Activated naive CD8-positive, alpha-beta T cell treated with anti-CD3 and anti-CD28 coated beads for 36 hours (primary cell): ENCODE measurements at places on chromosomes 3 and 15.

DNA sequence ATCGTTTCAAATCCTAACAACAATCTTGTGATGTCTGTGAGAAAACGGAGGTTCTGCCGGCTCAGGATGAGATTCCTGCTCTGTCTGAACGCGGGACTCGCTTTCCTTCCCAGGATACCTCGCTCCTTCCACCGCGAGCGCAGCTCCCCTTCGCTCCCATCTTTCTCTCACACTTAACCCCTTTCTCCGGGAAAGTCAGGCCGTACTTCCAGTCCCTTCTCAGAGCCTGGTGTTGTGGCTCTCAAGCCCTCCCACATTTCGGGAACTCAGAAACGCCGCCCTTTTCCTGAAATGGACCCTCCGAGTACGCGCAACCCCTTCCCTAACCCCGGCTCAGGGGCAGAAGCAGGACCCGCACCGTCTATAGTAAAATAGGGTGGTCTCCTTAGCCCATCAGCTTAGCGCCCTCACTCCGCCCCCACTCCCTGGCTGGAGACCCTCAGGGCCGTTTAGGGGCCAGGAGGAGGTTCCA, 378 bp upstream of the FEM1B start:
- DNase-seq, result no peak

DNA sequence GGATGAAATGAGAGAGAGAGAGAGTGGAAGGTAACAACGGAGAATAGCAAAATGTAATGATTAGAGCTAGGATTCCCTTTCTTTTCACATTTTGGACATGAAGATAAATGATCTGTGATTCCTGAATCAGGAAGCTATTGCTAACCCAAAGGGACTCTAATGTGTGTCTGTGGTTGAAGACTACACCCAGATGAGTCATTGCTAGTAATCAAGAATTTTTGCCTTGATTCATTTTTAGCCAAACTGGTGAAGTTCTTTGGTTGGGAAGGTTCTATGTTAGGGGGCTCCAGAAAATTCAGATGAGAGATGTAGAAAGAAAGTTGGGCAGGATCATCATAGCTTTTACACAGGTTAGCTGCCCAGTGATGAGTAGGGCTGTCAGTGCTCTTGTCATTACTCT, 116.4 kb downstream of the DUT start:
- no peak for DNase-seq

DNA sequence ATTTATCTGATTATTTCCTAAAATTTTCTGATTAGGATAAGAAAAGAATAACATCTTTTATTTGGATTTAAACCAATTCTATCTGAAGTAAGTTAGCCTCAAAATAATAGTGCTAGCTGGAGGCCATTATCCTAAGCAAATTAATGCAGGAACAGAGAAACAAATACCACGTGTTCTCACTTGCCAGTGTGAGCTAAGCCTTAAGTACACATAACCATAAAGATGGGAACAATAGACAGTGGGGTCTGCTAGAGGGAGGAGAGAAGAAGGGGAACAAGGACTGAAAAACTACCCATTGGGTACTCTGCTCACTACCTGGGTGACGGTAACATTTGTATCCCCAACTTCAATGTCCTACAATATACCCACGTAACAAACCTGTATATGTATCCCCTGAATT, 31.3 kb upstream of the LYSMD4 start:
- DNase-seq, result no peak

DNA sequence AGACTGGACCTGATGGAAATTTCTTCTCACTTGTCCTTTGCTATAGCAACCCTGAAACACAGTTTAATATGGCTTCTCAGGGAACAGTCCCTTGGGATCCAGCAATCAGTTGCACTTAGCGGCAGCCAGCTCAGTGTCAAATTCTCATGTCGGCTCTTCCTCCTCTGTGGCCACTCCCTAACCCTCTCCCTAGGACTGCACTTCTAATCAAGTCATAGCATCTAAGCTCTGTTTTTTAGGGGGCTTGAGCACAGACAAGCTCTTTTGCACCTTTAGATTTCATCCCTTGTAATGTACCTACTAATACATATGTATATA, 250.5 kb upstream of the TLE3 start:
- no peak for DNase-seq

GRCh38 chr3:126986001-126986400, 3.1 kb downstream of the PLXNA1 start:
- DNase-seq, result no peak

DNA sequence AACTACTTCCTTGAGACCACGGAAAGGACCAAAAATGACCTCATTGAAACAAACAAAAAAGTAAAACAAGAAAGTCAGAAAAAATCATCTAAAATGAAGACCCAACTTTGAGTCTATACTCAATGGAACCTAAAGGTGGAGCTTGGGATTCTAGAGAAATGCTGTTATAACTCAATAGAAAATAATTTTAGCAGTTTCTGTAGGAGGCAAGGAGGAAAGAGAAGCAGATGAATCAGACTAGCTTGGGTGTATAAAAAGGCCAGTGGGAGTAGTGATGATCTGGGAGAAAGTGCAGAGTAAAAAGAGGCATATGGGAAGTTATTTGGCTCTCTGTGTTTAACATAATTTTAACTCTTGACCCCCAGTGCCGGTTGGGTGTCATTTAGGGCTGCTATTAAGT, 94.4 kb downstream of the TMCO5A start:
- DNase-seq, result no peak

- DNase-seq, result no peak
Measured at GRCh38 chr3:13644341-13645117, 95.6 kb downstream of the FBLN2 start.

- no peak for DNase-seq
Measured at GRCh38 chr3:50639055-50639494, 22.1 kb downstream of the MAPKAPK3 start.

DNA sequence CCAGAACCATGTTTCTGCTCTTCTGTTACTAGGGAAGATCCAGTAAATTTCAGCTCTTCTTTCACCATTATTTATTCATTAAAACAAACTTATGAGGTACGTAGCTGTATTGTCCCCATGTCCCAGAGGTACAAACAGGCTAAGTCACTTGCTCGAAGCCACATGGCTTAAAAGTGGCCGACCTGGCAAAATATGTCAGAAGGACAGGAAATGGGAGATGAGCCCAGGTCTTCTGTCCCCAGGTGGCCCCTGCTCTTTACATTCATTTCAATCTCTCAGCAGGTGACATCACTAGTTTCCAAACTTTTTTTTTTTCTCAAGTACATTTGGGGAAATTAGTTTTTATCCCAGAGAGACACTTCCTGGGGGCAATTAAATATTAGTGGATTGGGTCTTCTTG, 34.1 kb upstream of the LPP start:
- no peak for DNase-seq

GRCh38 chr3:125013095-125013494, 42.7 kb downstream of the HEG1 start:
- DNase-seq, result no peak

- no peak for DNase-seq
Measured at GRCh38 chr15:50791486-50791885, 26.0 kb upstream of the SPPL2A start.

- DNase-seq, result no peak
Measured at GRCh38 chr15:60110909-60111308, 106.8 kb downstream of the FOXB1 start.

DNA sequence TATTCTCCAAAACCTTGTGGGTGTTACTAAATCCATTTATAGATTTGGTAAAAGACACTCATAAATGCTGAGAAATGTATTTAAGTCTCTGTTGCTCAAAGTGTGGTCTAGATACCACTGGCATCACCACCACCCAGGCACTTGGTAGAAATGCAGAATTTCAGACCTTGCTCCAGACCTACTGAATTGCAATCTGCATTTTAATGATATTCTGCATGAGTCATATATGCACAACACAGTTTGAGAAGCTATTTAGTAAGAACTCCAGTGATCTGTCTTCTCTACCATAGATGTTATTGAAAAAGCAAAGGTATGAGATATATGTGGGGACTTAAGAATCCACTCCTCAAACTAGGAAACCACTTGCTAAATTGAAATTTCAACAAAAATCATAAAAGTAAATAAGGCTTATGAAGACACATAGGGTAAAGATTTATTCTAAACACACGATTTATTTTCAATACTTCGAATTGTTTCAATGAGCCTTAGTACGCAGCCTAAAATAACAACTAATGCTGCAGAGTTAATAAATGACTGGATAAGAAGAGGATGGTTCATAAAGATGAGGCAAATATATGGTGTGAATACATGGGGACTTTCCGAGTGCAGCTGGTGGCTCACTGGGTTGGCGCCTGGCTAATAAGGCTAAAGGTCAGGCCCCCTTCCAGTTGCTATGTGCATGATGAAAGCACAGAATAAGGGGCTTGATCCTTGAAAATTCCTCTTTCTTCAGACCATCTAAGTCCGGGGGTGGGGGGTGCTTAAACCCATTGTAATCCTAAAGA, 813.3 kb downstream of the NR2F2 start:
- no peak for DNase-seq

GRCh38 chr3:42394579-42395288, 15.7 kb downstream of the LYZL4 start:
- no peak for DNase-seq

DNA sequence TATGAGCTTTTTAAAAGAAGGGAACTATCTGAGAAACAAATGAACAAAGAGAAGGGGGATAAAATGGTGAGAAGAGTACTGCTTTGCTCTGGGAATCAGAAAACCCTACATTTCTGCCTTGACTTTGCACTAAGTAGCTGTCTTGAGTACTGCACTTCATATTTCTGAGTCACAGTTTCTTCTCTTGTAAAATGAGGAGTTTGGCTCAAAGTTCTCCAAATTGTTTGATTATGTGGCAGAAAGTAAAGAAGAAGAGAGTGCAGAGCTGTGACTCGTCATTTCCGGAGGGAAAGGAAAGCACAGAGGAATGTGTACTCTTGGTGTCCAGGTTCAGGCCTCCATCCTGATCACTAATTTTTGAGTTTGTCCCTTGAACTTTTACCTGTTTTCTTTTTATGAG, 54.7 kb downstream of the TP63 start:
- no peak for DNase-seq

- DNase-seq, result no peak
Measured at GRCh38 chr15:78625606-78626280, 4.9 kb upstream of the CHRNA3 start.

DNA sequence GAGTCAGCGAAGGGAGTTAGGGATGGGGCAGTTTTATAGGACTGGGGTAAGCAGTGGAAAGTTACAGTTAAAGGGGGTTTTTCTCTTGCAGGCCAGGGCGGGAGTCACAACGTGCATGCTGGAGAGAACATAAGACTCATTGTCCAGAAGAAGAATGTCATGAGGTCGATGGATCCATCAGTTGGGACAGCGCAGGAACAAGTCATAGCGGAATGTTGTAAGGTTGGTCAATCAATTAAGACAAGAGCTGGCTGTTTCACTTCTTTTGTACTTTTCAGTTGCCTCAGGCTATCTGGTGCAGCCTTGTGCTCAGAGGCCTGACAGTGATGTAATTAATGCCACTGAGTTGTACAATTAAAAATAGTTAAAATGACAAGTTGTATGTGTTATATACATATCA, 165.6 kb downstream of the OCA2 start:
- no peak for DNase-seq
